ENCODE measurements at places on chromosomes 5 and 9.

- DNase-seq, result no peak
Measured at GRCh38 chr5:76145945-76146344, 62.8 kb downstream of the SV2C start.

- DNase-seq, result no peak
Measured at GRCh38 chr5:62333250-62333794, 27.3 kb downstream of the KIF2A start.

GRCh38 chr5:98825582-98826375 lies 52.3 kb downstream of the RGMB start:
- no peak for DNase-seq

DNA sequence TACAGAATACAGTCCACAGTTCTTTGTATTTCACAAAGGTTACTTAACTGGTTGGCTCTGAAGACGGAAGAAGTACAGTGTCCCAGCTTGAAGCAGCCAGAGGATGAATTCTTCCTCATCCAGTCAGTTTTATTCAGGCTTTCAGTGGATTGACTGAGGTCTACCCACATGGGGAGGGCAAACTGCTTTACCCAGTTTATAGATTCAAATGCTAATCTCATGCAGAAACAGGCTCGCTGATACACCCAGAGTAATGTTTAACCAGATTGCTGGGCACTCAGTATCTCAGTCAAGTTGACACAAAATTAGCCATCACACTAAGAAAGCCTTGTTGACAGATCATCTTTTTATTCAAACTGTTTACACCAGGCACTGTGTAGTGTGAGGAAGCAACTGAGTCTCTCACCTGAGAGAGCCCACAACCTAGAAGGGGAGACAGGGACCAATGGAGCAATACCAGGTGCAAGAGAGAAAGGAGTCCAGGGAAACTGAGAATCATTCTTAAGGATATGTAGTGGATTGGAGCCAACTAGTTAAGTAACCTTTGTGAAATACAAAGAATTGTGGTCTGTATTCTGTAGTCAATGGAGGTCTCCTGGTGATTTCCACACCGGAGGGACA lies 15.9 kb downstream of the LRRC70 start:
- no peak for DNase-seq

GRCh38 chr5:180130291-180130869 lies 58.8 kb upstream of the RNF130 start:
- peak; percentile 8 for DNase-seq

GRCh38 chr5:119470105-119470763 lies 17.9 kb downstream of the HSD17B4 start:
- no peak for DNase-seq

GRCh38 chr5:35855187-35855586 lies 1.5 kb upstream of the IL7R start:
- DNase-seq, result no peak

DNA sequence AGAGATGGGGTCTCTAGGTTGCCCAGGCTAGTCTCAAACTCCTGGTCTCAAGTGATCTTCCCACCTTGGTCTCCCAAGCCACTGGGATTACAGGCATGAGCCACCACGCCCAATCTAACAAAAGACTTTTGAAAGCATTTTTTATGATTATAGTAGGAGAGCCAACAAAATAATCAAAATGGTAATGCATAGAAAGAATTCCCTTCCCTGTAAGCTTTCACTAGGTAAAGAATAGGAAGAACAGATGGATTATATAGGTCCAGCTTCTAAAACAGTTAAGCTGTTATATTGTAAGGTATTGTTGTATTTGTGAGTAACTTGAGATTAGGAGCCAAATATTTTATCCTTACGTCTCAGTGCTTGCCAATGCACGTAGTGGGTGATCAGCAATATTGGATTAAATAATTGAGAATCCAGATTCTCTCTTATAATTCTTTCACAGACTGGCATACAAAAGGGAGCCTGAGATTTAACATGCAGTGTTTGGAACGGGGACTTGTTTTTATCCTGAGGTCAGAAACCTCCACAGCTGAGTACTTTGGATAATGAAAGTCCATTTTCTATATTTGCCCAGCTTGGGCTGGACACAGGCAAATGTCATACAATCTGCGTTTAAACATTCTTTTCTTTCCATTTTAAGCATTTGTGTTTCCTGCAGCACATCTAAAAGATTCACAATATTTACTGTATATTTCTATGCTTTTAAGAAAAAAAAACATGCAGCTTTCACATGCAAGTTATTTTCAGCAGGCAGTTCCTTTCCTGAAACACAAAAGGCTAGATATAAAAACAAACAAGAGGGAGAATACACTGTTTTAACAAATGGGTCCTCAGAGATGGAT lies 238.4 kb downstream of the ARRDC3 start:
- DNase-seq, result no peak

GRCh38 chr5:23893561-23893960 lies 386.2 kb downstream of the PRDM9 start:
- no peak for DNase-seq

DNA sequence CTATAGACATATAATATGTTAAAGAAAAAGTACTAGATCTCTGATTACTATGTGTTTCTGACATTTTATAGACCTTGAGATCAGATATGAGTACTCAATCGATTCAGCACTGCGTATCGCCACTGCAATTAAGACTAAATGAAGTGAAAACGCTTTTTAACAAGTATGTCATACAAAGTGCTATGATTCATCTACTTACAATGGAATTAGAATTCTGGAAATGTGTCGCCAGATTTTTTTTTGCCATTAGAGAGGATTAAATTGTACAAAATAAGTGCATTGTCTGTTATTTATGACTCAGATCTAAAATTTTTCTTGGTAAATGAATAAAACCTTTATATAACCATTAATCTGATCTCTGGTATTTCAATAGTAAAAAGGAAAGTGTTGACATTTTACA lies 20.0 kb upstream of the AGGF1 start:
- no peak for DNase-seq

DNA sequence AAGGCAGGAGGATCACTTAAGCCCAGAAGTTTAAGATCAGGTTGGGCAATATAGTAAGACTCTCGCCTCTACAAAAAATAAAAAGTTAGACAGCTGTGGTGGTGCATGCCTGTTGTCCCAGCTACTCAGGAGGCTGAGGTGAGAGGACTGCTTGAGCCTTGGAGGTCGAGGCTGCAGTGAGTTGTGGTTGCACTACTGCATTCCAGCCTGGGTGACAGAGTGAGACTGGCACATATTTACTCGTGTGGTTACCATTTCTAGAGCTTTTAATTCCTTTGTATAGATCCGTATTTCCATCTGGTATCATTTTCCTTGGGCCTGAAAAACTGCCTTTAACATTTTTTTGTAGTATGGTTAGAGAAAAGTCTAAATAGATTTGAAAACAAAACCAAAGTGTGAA lies 7.8 kb downstream of the IL6ST start:
- DNase-seq, result no peak

DNA sequence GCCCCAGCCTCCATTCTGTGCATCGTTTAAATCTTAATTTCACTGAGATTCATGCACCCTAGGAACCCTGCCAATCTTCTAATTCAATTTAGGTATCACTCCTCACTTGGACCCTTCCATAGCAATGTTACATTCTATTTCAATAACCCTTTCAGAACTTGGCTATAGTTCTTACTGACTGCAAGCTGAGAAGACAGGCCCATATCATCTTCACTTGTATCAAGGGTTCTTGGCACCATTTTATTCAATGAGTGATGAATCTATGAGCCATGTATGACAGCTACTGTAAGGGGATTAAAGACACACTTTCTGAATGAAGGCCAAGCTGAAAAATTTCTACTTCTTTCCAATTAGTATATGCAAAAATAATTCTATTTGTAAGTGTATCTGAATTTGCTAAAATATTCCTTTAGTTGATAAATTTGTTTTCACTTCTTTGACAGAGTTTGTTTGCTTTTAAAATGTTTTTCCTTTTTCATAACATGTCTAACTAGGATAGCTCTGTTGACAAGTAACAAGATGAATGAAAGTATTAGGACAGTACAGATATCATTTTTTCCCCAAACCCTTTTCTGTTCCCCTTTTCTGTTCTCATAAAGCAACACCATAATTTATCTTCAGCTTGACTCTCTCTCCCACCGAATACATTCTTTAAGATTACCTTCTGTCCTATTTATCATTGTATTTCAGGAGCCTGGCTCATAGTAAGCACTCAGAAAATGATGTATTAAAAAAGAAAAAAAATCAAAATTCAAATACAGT lies 9.6 kb downstream of the ITGA2 start:
- no peak for DNase-seq

Data from CD8-positive, alpha-beta T cell (primary cell).